ENCODE measurements at places on chromosomes 2 and 18. TPM values are rescaled to one million over a fixed set of nuclear protein-coding genes. Genes with fewer than 3 reads are reported as not detected.

Gene ELP2
- 39.0 TPM for total RNA-seq

Gene NEDD4L
- total RNA-seq = 31.4 TPM

Gene TEX44
- not detected for total RNA-seq

Gene MEP1B
- 0.27 TPM for total RNA-seq

Gene TNFAIP6
- 1.6 TPM for total RNA-seq

Gene FBXO15
- total RNA-seq = 1.3 TPM

Gene NT5C1B
- total RNA-seq = not detected

Gene TMEM18
- total RNA-seq = 48.4 TPM

Gene STPG4
- 0.12 TPM for total RNA-seq

Gene AQP12A
- total RNA-seq = not detected

Gene HOXD12
- total RNA-seq = not detected

Gene PLCL1
- total RNA-seq = not detected
